ENCODE measurements at places on chromosomes 5 and 9. TPM values are rescaled to one million over a fixed set of nuclear protein-coding genes. Genes with fewer than 3 reads are reported as not detected.

Gene TBC1D2
- 24.0 TPM for polyA plus RNA-seq

Gene TNIP1
- 190 TPM for polyA plus RNA-seq

Gene SOHLH1
- polyA plus RNA-seq = not detected

Gene DRD1
- 0.07 TPM for polyA plus RNA-seq

Gene TLE1
- 5.9 TPM for polyA plus RNA-seq

Gene CPEB4
- 55.0 TPM for polyA plus RNA-seq

Gene UNC13B
- 17.1 TPM for polyA plus RNA-seq

Gene PCDHA9
- polyA plus RNA-seq = 0.06 TPM

Gene MELK
- polyA plus RNA-seq = 9.6 TPM

Gene TAF1L
- not detected for polyA plus RNA-seq

Gene SNCB
- polyA plus RNA-seq = 0.73 TPM

DNA sequence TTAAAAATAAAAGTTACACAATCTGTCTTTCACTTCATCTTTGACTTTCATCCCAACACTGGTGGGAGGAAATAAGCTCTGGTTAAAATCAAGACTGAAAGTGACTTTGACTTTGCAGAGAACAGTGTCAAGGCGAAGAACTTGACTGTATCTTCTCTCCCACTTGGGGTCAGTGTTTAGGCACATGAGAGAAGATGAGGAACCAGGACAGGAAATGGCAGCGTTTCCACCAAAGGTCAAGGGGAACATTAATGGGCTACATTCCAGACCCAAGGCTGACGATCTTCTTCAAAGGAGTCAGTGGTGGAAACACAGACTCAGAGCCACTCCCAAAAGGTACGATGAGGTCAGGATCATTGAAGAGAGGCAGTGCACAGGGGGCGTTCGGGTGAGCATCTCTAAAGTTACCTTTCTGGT lies 409.5 kb downstream of the ARHGEF28 start:
- DNase-seq = peak; percentile 56

DNA sequence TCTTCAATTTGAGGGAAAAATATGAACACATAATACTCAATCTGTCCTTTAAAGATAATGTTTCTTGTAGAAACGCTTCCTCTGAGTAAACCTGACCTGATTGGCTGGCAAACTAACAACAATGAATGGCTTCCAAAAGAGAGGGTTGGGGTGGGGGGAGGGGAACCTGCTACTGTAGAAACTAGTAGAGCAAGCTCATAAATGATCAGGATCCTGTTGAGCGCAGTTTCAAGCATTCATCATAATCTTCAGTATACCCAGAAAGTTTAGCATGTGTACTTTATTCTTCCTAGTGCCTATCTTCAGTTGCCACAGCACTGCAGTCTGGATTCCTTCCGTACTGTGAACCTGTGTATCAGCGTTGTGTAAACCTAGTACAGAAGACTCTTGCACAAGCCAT lies 63.0 kb upstream of the FCHO2 start:
- no peak for DNase-seq

- DNase-seq = peak; percentile 36
Observed at GRCh38 chr5:173925449-173926071, 37.4 kb downstream of the CPEB4 start.

DNA sequence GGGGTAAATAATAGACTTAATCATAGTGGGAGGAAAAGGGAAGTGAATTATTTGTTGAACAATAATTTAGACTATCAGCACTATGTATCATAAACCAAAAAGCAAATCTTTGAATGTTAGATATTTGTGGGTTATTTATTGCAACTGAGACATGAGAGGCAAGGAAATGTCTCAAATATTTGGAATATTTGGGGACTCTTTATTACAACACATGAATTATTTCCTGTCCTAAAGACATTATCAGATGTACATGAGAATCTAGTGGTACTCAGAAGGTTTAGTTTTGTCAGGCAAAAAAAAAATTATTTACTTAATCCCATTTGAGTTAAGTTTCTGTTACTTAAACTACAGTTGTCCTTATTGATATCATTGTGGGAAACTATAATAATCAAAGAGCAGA lies 91.1 kb downstream of the TLR4 start:
- no peak for DNase-seq

DNA sequence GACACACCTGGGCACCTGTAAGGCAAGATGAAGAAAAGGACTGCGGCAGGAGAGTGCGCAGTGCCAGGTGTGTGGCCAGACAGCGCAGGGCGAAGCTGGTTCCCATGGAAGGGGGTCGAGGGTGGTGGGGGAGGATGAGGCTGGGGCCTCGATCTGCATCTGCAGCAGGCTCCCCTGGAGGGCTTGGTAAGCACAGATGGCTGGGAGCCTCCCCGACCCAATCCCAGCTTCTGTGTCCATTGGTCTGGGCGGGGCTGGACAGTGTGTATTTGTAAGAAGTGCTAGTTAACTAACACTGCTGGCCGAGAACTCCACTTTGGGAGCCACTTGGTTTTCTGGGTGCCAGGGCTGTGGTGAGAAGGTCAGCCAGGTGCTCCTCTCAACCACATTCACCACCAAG lies 385.1 kb upstream of the IRX1 start:
- no peak for DNase-seq

DNA sequence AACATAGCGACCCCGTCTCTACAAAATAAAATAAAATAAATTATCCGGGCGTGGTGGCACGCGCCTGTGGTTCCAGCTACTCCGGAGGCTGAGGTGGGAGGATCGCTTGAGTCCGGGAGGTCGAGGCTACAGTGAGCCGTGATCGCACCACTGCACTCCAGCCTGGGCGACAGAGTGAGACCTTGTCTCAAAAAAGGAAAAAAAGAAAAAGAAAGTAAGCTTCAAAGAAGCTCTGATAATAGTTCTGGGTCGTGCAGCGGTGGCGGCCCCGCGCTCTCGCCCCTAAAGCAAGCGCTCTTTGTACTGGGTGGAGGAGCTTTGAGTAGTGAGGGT lies 6.8 kb downstream of the TLX3 start:
- DNase-seq = no peak

- peak; percentile 25 for DNase-seq
Observed at GRCh38 chr9:109143881-109144562, 23.0 kb downstream of the FRRS1L start.

DNA sequence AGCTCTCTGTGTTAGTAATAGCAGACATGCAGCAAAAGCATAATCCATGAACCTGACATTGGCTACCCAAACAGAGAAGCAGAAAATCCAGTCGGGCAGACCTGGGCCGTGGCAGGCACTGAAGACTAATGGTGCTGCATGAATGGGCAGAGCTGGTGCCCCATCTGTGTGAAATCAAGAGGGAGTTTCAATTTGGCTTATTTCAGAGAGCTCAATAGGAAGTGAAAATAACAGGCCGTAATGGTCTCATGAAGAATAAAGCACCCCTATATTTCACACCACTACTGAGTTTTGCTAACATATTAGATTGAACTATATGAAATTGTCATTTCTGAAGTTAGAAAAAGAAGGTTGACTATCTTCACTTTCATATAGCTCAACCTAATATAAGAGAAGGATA lies 149.7 kb downstream of the ENC1 start:
- DNase-seq = no peak

GRCh38 chr9:85994191-85994590 lies 53.2 kb downstream of the NAA35 start:
- DNase-seq = no peak

- DNase-seq = no peak
Observed at GRCh38 chr9:92299116-92299515, 5.6 kb upstream of the IARS1 start.

- no peak for DNase-seq
Observed at GRCh38 chr5:141916522-141916921, 7.1 kb upstream of the DELE1 start.

- DNase-seq = no peak
Observed at GRCh38 chr5:181189363-181189961, 15.5 kb downstream of the TRIM7 start.

DNA sequence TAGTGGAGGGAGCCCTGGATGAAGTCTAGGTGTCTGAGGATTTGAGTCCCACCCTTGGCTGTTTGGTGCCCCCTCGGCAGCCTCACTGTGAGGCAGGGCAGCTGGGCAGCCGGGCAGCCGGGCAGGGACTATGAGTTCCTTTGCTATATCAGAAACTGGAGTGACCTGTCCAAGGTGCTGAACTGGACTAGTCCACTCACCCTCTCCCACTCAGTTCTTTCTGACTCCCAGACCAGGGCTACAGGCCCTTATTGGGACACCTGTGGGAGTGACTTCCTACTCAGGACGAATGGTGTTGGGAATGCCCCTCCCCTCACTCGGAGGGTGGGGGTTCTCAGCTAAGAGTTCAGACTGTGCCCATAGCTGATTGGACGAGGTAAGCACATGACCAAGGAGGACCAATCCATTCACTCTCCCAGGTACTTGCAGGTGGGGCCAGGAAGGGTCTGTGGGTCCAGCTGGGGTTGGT lies 34.1 kb upstream of the RAPGEF1 start:
- peak; percentile 67 for DNase-seq

DNA sequence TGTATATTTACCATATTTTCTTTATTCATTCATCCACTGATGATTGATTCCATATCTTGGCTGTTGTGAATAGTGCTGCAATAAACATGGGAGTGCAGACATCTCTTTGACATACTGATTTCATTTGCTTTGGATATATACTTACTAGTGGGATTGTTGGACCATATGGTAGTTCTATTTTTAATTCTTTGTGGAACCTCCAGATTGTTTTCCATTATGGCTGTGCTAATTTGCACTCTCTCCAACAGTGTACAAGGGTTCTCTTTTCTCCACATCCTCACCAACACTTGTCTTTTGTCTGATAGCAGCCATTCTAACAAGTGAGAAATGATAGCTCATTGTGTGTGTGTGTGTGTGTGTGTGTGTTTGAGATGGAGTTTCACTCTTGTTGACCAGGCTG lies 86.7 kb downstream of the DAPK1 start:
- no peak for DNase-seq

- no peak for DNase-seq
Observed at GRCh38 chr5:32989815-32990214, 278.7 kb downstream of the NPR3 start.

- no peak for DNase-seq
Observed at GRCh38 chr5:56337715-56338319, 104.7 kb upstream of the ANKRD55 start.

DNA sequence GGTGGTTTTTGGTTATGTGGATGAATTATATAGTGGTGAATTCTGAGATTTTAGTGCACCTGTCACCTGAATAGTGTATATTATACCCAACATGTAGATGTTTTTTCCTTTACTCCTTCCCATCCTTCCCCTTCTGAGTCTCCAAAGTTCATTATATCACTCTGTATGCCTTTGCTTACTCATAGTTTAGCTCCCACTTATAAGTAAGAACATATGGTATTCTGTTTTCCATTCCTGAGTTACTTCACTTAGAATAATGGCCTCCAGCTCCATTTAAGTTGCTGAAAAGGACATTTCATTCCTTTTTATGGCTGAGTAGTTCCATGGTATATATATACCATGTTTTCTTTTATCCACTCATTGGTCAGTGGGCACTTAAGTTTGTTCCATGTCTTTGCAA lies 161.6 kb upstream of the CD180 start:
- DNase-seq = no peak

GRCh38 chr5:100772548-100772947 lies 130.5 kb downstream of the ST8SIA4 start:
- DNase-seq = no peak

- DNase-seq = no peak
Observed at GRCh38 chr9:98193336-98193944, 1.0 kb upstream of the CORO2A start.

Data from small intestine (tissue), 16 donors.